ENCODE measurements at places on chromosomes 4 and X.

DNA sequence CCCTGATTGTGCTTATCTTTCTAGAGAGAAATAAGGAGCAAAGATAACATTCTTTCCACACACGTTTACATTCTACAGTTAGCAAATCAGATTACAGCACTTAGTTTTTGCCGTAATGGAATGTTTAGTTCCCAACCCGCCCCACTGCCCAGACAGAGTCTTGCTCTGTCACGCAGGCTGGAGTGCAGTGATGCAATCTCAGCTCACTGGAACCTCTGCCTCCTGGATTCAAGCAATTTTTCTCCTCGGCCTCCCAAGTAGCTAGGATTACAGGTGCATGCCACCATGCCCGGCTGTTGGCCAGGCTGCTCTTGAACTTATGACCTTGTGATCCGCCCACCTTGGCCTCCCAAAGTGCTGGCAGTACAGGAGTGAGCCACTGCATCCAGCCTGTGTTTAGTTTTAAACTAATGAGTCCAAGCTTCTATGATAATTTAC lies 8.4 kb upstream of the PRPS1 start:
- no peak for DNase-seq

DNA sequence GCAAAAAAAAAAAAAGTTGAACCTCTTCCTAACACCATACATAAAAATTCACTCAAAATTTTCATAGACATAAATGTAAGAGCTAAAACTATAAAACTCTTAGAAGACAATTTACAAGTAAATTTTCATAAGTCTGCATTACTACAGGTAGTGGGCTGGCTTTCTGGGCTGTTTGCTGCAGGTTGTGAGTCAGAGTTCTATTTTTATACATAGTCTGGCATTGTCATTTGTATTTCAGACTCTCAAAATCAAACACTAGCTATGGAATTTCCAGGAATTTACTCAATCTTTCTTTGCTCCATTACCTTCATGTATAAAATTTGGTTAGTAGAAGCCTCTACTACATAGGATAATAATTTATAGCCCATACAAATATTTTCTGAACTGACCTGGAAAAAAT lies 227.2 kb downstream of the COX18 start:
- DNase-seq = no peak

- DNase-seq = no peak
Observed at GRCh38 chr4:144179152-144179739, 38.7 kb upstream of the GYPA start.

- DNase-seq = no peak
Observed at GRCh38 chr4:187171706-187172339, 448.2 kb upstream of the FAT1 start.

- no peak for DNase-seq
Observed at GRCh38 chrX:37644381-37645305, 40.9 kb upstream of the XK start.

Measured in epithelial cell of proximal tubule (primary cell).